ENCODE measurements at places on chromosomes 12 and 14.

DNA sequence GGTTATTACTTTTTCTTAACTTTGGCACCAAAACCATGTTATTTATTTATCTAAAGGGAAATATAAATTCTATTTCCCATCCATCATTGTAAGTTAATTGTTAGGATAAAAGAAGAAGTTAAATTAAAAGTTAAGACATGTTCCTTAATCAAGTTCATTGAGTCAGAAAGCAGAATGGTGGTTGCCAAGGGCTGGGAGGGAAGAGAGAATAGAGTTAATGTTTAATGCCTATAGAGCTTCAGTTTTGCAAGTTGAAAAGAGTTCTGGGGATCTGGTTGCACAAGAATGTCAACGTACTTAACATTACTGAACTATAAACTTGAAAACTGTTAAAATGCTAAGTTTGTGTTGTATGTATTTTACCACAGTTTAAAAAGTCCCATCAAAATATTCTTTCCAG lies 63.2 kb upstream of the NR2C1 start:
- no peak for DNase-seq

DNA sequence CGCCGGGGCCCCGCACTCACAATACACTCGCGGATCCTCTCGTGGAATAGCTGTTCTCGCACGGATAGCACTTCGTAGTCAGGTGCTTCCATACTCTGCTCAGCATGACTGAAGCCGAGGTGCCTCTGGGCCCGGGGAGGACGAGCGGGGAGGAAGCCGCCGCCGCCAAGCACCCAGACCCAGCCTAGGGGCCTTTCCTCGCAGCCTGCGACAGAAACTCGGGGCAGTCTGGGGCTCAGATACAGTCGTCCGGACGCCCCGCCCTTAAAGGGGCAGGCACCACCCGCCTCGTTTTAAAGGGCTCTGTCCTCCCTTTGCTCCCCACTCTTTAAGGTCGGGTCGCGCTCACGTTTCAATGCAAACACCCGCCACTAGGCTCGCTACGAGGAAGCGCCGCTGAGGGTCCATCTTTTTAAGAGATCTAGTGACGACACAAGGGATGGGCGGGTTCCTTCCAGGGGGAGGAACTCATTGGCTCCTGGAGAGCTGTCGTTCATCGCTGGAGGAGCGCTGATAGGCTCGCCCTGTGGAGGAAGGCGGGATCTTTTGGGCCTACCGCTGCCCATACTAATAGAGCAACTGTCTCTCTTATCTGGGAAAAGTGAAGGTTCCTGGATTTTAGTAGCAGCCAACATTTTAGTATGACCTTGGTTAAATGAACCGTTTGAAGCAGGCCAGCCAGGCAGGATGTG lies at the start of gene LMBR1L:
TSS of gene LMBR1L (minus strand) at position 384 of the 692 bp plus-strand sequence. CDS start at position 92, 292 bp downstream.
- peak; percentile 98 for DNase-seq

- DNase-seq: no peak
These were observed 441.1 kb downstream of the BCAT1 start for GRCh38 chr12:24507827-24508226.

- DNase-seq: no peak
These were observed 7.3 kb downstream of the PLD4 start for GRCh38 chr14:104931771-104932675.

DNA sequence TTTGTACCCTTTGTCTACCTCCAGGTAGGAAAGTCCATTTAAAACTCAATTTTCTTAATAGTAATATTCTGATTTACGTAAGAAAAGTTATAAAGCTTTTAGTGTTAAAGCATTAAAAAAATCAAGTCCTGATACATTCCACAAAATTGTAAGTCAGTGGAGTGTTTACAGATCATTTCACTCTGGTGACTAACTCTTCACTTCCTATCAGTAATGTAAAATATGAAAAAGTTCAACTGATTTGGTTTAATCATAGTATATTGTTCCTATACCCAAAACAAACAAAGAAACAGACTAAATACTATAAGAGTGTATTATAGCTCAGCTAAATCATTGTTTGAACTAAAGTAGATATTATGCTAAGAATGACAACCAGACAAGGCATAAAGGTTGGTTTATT lies 85.9 kb downstream of the VEZT start:
- no peak for DNase-seq

- no peak for DNase-seq
These were observed 37.8 kb downstream of the PROX2 start for GRCh38 chr14:74838166-74838565.

GRCh38 chr12:119082496-119082895 lies 96.2 kb upstream of the HSPB8 start:
- DNase-seq: no peak

GRCh38 chr12:132018193-132018916 lies 68.6 kb downstream of the EP400 start:
- DNase-seq: no peak

- no peak for DNase-seq
These were observed 8.1 kb upstream of the PCED1B start for GRCh38 chr12:47071241-47071852.

- DNase-seq: peak; percentile 11
These were observed 903 bp upstream of the PPP4R3A start for GRCh38 chr14:91511043-91511383.

DNA sequence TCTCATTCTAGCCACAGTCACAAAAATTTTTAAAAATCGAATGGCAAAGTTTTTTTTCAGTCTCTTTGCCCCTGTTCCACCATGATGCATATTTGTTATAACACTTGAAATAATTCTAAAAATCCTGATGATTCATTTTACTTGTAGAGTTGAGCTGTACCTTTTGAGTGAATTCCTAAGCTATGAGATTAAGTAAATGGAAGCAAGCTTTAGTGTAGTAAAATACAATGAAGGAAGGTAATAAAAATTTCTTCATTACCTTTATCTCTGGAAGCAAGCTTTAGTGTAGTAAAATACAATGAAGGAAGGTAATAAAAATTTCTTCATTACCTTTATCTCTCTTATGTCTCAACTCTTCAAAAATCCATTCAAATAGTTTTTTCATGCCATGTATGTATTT lies 46.1 kb downstream of the TMTC3 start:
- DNase-seq: no peak

GRCh38 chr14:87111126-87111525 lies 881.9 kb downstream of the GALC start:
- peak; percentile 3 for DNase-seq

DNA sequence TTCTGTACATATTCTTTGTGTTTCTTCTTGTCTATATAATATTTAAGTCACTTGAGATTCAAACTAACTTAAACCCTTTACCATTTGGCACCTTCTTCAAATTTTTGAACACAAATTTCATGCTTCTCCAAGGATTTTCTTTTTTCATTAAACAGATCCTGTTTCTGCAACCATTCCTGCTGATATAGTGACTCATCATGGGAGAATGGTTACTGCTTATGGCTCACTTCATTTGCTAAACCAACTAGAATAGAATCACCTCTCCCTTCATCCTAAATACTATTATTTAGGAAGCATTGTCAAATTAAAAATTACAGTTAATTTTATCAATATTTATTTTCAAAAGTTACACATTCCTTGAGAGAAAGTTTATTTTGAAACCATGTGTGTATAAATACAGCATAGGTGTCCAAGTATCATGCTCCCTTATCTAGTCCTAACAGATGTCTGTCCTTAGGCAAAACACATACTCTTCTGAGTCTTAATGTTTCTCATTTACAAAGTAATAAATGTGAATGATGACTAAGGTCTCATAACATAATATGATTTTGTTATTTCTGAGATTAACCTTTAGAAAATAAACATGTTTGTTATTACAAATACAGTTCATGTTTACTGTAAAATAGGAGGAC lies 40.7 kb downstream of the PLCZ1 start:
- DNase-seq: peak; percentile 35

DNA sequence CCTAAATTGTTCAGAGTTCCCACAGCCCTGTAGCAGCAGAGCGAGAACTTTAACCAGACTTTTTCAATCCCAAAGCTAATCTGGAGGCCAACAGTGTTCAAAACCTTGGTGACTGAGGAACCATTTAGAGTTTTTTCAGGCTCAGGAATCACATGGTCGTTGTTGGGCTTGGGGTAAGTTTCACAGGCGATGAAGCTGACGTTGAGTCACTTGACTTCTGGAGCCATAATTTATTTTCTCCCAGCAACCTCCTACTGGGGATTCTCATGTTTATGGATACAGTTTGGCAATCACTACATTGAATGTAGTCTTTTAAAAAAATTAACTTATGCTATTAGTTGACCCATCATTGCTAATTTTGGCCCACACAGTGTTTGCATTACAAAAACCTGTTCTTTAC lies 34.5 kb downstream of the SSPN start:
- DNase-seq: no peak

- no peak for DNase-seq
These were observed 62.0 kb upstream of the TUNAR start for GRCh38 chr14:95814363-95815225.

DNA sequence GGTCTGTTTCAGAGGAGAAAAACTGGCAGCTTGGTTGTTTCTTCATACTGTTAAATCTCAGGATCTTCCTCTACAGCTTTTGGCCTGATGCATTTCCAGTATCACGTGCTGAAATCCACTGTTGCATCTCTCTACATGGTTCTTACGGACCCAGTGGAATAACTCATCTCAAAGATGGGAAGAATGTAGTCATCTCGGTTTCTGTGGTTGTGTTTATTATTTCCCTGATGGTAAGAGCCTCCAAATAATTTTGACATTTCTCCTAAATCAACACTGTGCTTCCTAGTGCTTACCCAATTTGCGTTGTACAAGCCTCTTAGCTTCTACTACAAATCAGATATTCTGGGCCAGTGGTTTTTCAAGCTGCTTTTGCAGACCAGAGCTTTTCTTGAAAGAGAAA lies 812.8 kb downstream of the C12orf50 start:
- peak; percentile 96 for DNase-seq

- no peak for DNase-seq
These were observed 13.5 kb downstream of the C3AR1 start for GRCh38 chr12:8052679-8053078.

GRCh38 chr12:7176595-7176994 lies 12.9 kb upstream of the PEX5 start:
- DNase-seq: no peak

GRCh38 chr14:50301914-50302313 lies 10.1 kb downstream of the L2HGDH start:
- DNase-seq: no peak

DNA sequence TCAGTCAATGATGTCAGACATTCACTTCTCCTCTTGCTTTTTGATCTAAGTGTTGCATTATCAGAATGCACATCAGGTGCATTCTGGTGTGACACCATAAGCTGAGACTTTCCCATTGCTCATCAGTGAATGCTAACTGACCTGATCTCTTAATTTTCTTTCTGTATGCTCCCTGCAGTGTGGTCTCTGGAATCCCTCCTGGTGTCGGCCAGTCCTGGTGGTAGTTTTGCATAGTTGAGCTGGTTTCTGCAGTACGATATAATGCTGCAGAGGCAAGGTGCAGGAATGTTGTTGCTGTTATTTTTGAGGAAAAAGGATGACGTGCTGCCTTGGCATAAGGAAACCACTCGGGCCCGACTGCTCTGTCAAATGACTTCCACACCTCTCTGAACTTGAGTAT lies 11.0 kb upstream of the SRP54 start:
- DNase-seq: no peak

DNA sequence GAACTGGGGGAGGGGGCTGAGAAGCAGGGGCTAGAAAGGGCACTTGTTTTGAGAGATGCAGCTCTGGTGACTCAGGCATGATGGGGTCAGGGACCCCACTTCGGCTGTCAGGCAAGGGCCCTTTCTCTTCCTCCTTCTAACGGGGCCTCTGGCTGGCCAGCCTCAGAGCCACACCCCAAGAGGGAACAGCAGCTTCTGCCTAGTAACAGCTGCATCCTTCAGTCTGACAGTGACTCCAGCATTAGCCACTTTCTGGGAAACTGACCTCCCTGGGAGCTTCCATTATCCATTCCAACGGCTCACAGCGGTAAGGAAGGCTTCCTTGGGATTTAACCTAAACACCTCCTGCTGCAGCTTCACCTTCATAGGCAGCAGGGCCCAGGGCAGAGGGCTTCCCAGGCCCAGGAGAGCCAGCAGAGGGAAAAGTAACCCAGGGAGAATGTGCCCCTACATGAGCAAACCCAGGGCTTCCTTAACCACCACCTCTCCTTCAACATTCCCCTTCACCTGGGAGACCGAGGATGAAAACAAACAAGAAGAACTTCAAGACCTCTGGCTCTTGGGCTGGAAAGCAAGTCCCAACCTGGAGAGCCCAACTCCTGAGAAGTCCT lies 2.7 kb downstream of the NCKAP5L start:
- peak; percentile 45 for DNase-seq

GRCh38 chr12:26271889-26272492 lies 76.6 kb downstream of the SSPN start:
- peak; percentile 50 for DNase-seq

- no peak for DNase-seq
These were observed 2.7 kb downstream of the SHMT2 start for GRCh38 chr12:57232156-57232756.

- peak; percentile 42 for DNase-seq
These were observed 4.5 kb downstream of the PRPF40B start for GRCh38 chr12:49627752-49628360.

DNA sequence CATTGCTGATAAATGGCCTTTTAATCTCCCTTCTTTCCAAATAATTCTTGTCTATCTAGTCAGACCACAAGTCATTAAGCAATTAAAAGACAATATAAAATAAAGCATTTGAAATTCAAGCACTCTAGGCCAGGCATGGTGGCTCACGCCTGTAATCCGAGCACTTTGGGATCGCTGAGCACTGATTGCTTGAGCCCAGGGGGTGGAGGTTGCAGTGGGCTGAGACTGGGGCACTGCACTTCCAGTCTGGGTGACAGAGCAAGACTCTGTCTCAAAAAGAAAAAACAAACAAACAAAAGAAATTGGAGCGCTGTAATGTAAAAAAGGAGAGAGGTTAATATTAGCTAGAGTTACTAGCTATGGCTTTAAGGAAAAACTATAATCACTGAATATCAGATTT lies 30.5 kb upstream of the CSRP2 start:
- DNase-seq: no peak

- DNase-seq: peak; percentile 65
These were observed 15.8 kb downstream of the KRT7 start for GRCh38 chr12:52248541-52249461.

DNA sequence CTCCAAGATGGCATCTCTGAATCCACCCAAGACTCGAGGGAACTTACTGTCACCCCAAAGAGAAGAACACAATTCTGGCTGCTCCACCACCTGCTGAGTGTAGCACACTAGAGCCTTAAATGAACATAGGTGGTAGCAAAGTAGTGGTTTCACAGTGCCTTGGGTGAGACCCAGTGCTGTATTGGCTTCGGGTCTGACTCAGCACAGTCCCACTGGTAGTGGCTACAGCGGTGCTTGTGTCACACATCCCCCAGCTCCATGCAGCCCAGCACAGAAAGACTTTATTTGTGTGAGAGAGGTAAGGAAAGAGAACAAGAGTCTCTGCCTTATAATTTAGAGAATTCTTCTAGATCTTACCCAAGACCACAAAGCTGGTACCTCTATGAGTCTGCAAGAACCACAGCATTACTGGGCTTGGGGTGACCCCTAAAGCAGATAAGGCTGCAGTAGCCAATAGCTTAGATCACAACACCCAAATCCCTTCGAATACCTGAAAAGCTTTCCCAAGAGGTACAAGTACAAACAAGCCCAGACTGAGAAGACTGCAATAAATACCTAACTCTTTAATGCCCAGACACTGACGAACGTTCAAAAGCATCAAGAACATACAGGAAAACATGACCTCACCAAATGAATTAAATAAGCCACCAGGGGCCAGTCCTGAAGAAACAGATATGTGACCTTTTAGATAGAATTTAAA lies 83.3 kb upstream of the SLC38A4 start:
- no peak for DNase-seq

Data from fibroblast of gingiva (primary cell).